ENCODE measurements at places on chromosomes 3 and 15. TPM values are rescaled to one million over a fixed set of nuclear protein-coding genes. Genes with fewer than 3 reads are reported as not detected.

The LMAN1L gene
- total RNA-seq: not detected

The UQCRC1 gene
- 310 TPM for total RNA-seq

The RFT1 gene
- total RNA-seq: 27.7 TPM

DNA sequence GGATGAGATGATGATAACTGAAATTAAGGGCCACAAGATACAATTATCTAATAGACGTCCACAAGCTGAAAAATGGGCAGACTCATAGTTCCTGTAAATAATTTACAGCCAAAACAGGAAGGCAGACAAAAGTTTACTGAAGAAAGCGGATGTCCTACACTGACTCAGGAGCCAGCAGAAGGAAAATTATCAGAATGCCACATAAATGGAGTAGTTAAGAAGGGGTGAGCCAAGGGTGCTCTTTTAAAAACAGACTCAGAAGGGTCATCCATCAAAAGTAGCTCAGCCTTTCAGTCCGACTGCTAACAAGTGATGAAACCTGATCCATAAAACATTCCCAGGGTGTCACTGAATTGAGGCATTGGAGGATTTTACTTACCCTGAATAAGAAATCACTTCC lies 39.8 kb downstream of the TUSC7 start:
- H3K27me3 ChIP-seq: no peaks in the 10 kb centered on the region
- H3K36me3 ChIP-seq: no peaks in the 10 kb centered on the region
- H3K4me1 ChIP-seq: no peaks in the 10 kb centered on the region
- H3K4me3 ChIP-seq: no peak overlapping the region
- DNase-seq: no peak

DNA sequence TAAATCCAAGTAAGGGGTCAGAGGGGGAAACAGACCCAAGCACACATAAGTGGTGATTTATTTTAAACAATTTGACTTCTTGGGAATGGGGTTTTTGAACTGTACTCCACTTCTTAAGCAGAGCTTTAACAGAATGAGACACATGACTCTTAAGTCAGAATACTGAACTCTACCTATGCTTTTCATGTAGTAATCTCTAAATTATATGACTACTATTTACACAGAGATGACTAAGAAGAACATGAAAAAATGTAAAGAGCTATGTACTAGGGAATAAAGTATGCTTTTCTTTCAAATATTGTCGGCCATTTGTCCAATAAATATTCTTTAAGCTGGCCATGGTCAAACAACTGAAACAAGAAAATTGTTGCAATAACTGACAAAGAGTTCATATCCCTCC lies 35.2 kb downstream of the TRANK1 start:
- no peak overlapping the region for H3K4me3 ChIP-seq
- no peaks in the 10 kb centered on the region for H3K27me3 ChIP-seq
- H3K36me3 ChIP-seq: no peaks in the 10 kb centered on the region
- no peak overlapping the region for H3K27ac ChIP-seq
- no peaks in the 10 kb centered on the region for H3K4me1 ChIP-seq
- no peak for DNase-seq

- peaks cover 16% of the 10 kb centered on the region for H3K4me1 ChIP-seq
- H3K4me3 ChIP-seq: no peak overlapping the region
- peaks cover 43% of the 10 kb centered on the region for H3K27me3 ChIP-seq
- DNase-seq: no peak
Measured at GRCh38 chr15:89383365-89384175, 48.9 kb upstream of the POLG start.

DNA sequence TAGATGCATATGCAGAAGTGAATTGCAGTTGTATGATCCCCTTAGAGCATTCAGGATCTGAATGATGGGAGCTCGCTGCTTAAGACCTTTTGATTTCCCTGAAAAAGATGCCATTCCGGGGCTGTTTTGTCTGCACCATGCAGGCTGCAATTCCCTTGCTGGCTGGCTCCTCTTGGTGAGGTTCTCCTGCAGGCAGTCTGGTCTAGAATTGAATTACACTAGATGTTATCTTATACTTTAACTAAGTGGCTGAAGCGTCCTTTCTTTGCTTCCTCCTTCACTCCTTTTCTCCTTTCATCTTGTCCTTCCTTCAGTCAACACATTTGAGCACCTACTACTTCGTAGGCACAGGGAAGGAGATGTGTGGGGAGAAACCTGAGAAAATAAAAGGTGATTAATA lies 18.6 kb upstream of the MYZAP start:
- no peak for DNase-seq
- no peaks in the 10 kb centered on the region for H3K27me3 ChIP-seq
- no peak overlapping the region for H3K4me3 ChIP-seq

- H3K4me3 ChIP-seq: no peak overlapping the region
- DNase-seq: peak; percentile 54
Measured at GRCh38 chr15:92510163-92510882, 116.6 kb downstream of the ST8SIA2 start.

DNA sequence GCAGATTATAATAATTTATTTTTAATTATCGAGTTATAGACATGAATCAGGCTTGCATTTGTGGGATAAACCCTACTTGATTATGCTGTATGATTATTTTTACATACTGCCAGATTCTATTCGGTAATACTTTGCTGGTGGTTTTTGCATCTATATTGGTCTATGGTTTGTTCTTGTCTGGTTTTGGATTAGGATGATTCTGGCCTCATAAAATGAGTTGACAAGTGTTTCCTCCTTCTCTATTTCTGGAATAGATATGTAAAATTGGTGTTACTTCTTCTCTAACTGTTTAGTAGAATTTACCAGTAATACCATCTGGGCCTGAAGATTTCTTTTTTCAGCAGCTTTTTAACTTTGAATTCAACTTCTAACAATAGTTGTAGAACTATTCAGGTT lies 33.0 kb upstream of the ACKR4 start:
- no peak for DNase-seq
- H3K4me1 ChIP-seq: peaks cover 4% of the 10 kb centered on the region
- no peaks in the 10 kb centered on the region for H3K36me3 ChIP-seq

GRCh38 chr3:179526989-179527391 lies 35.7 kb upstream of the ACTL6A start:
- peaks cover 6% of the 10 kb centered on the region for H3K4me1 ChIP-seq
- no peak overlapping the region for H3K4me3 ChIP-seq
- H3K36me3 ChIP-seq: no peaks in the 10 kb centered on the region
- H3K27me3 ChIP-seq: no peaks in the 10 kb centered on the region
- H3K27ac ChIP-seq: peak overlapping the region; percentile 70

GRCh38 chr3:24401090-24401810 lies 93.4 kb downstream of the THRB start:
- no peaks in the 10 kb centered on the region for H3K27me3 ChIP-seq
- no peak for DNase-seq
- no peak overlapping the region for H3K27ac ChIP-seq
- no peaks in the 10 kb centered on the region for H3K4me1 ChIP-seq
- no peaks in the 10 kb centered on the region for H3K36me3 ChIP-seq

Data from H1 (cell line).